ENCODE measurements at places on chromosomes 6 and 20.
A peak's percentile ranks its signal among the peaks of the same experiment; 100 is the strongest.

- no peak for DNase-seq
These were observed 5.7 kb downstream of the COMMD7 start for GRCh38 chr20:32737371-32738223.

DNA sequence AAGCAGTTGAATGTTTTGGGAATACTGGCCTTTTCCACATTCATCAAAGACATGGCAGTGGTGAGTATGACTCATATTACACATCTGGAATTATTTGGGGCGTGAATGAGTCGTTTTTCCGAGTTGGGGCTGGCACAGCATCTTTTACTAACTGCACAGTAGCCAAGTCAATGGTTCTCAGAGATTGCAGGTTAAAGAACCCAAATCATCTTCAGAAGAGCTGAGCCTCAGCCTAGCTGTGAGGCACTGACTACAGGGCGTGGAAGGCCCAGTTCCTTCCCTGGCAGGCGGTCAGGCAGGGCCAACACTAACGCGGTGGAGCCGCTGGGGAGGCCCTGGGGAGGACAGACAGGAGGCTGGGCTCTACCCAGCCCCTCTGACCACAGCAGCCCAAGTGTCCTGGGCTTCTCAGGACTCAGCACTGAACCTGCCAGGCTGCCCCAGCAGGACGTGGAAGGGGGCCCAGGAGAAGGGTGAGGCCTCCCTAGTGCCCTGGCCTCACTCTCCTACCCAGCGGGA, 20.1 kb upstream of the HELZ2 start:
- DNase-seq = no peak

DNA sequence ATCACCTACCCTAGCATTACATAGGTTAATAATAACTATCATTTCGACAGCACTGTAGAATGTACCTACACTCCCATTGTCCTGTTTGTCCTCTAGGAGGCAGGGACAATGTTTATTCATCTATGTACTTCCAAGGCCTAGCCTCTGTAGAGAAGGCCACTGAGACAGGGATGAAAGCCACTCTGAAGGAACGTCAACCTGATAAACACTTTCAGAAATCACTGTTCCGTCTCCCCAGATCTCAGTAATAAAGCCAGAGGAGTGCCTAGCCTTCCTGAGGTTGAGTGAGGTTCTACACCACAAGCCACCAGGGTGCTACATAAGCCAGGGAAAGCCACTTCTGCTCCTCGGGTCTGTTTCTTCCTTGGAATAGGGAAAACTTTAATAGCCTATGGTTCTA, 44.8 kb downstream of the POPDC3 start:
- no peak for DNase-seq

- no peak for DNase-seq
These were observed 30.5 kb downstream of the SERPINB6 start for GRCh38 chr6:2940851-2941250.

GRCh38 chr20:36199345-36200257, 36.7 kb upstream of the AAR2 start:
- peak; percentile 79 for DNase-seq

- peak; percentile 98 for DNase-seq
These were observed 24.0 kb downstream of the FGD2 start for GRCh38 chr6:37029249-37029971.

DNA sequence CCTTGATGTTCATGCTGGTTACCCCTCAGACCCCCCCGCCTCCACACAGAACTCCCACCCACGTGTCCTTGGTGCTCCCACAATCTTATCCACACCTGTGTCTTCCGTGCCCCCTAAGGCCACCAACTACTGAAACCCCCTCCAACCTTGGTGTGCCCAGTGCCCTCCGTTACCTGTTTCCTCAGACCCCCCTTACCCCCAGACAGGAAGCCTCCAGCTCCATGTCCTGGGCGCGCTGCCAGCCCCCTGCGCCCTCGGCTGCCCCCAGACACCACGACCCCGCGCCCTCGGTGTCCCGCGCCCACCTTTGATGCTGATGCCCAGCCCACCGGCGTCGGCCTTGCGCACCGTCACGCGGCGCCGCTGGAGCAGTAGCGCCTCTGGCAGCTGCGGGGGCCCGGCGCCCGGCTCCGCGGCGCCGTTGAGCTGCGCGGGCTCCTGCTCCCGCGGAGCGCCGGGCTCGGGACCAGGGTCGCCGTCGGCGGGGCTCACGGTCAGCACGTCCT, 504 bp downstream of the SNTA1 start:
- DNase-seq = peak; percentile 27

DNA sequence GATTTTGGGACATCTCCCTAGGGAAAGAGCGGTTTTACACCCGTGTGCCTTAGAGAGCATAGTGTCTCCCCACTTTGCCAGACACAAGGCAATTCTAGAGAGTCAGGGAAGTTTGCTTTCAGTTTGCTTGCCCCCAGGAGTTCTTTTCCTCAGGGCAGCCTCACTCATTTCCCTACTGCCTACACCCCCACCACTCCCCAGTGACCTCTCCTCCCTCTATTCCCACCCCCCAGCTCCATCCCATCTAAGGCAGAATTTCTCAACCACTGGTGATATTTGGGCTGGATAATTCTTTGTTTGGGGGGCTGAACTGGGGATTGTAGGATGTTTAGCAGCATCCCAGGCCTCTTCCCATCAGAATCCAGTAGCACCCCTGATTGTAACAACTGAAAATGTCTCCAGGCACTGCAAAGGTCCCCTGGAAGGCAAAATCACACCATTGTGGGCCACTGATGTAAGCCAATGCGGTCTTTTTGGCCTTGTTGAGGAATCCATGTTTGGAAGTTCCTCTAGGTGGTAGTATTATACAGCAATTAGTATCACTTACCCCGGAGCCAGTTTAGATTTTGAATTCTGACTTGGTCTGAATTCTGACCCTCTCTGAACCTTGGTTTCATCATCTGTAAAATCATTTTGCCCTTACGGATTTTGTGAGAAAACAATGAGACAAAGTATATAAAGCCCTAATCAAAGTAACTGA, 1.3 kb downstream of the EPPIN start:
- DNase-seq = peak; percentile 21

DNA sequence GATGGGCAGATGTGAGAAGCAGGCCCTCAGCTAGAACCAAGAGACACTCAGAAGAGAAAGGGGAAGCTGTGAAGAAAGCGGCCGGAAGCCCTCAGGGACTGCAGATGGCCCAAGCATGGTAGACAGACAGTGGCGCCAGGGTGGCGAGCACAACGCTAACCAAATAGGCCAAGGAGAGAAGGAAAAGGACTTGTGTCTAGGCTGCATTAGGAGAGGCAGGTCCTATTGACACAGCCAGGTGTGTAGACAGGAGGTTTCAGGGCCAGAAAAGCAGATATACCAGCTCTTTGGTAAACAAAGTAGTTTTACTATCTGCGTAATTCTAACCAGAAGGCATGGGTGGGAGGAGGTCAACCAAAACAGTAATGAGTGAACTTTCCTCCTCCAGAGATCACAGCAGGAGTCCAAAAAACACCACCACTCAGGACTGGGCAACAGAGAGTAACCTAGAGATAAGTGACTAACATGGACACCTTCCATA, 15.8 kb upstream of the MAP7 start:
- peak; percentile 51 for DNase-seq

GRCh38 chr20:2114990-2115681, 13.5 kb downstream of the STK35 start:
- no peak for DNase-seq

- DNase-seq = no peak
These were observed 2.1 kb upstream of the SOX4 start for GRCh38 chr6:21591446-21591845.

DNA sequence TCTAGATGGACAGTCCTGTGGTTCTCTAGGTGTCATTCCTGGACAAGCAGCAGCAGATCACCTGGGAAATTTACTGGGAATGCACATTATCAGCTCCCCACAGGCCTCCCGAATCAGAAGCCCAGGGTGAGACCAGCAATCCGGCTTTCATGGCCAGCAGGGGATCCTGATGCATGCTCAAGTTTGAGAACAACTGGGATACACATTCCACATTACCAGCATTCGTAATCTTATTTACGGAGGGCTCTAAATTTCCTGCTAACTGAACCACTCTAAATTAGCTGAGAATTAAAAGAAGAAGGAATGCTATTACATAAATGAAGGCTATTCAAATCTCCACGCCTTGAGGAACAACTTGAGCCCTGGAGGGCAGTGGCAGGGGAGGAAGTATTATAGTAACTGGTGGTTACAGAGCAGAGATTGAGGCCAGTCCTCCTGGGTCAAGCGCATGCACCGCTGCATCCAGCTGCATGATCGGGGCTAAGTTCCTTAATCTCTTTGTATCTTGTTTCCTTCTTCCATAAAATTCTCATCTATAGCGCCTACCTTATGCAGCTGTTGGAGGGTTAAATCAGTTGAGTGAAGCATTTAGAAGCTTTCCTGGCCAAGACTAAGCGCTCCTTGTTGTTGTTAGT, 403.7 kb downstream of the CDH26 start:
- no peak for DNase-seq

DNA sequence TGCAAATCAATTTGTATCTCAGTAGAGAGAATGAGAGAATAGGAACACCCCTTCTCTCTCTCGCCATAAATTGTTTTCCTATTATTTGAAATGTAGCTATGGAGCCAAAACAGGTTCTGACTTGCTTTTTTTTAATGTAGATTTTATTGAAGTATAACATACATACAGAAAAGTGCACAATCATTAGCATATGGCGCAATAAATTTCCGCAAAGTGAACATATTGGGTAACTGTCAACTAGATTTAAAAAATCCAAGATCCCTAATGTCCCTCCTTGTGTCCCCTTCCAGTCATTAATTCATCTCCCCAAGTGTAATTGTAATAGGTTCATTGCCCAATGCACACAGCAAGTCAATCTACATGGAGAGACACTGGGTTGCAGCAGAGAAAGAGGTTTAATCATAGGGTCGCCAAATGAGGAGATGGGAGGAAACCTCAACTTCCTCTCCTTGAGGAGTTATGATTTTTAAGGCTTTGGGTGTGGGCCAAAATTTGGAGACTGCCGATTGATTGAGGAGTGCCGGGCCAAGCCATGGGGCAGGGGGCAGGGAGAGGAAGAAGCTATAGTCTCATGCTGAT, 43.3 kb upstream of the TGM3 start:
- DNase-seq = peak; percentile 47

GRCh38 chr6:14023855-14024254, 93.7 kb upstream of the CD83 start:
- DNase-seq = no peak

GRCh38 chr6:52746213-52746612, 17.1 kb downstream of the GSTA2 start:
- no peak for DNase-seq

GRCh38 chr20:8766868-8767390, 302.0 kb upstream of the PLCB4 start:
- DNase-seq = no peak

DNA sequence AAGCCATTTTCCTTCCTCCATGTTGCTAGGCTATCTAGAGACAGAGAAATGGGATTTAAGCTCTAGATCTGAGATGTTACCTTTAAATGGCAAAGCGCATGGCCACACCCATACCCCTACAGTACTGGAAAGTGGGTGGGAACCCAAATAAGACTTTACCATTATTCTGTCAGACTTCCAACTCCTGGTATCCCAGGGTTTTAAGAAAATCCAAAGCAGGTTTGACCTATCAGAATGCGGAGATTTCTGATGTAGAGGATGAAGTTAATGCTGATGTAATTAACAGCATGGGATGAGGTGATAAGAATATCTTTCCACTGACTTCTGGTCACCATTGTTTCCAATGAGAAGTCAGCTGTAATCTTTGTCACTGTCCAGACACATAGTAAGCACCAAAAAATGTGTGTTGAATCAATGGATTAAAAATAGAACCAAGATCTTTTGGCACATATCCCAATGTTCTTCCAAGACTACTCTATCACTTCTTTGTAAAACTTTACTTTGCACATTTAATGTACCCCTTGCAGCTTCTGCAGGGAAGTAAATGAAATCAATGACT, 140.8 kb upstream of the INSM1 start:
- no peak for DNase-seq

DNA sequence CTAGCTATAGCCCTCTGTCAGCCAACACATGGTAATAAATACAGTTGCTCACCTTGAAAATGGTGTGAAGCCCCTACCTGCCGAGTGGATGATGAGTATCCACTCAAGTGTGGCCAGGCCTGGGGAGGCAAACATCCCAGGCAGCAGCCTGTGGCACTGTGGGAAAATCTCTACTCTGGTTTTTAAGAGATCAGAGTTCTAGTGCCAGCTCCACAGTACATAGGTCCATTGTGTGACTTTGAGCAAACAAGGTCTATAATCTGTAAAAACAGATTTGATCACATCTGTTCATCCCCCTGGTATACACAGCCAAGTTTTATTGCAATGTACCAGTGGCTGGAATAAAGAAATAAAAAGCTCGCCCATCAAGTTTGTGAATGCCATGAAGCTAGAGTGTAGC, 82.7 kb upstream of the ARMC2 start:
- no peak for DNase-seq

GRCh38 chr6:15023448-15023847, 222.4 kb upstream of the JARID2 start:
- no peak for DNase-seq

DNA sequence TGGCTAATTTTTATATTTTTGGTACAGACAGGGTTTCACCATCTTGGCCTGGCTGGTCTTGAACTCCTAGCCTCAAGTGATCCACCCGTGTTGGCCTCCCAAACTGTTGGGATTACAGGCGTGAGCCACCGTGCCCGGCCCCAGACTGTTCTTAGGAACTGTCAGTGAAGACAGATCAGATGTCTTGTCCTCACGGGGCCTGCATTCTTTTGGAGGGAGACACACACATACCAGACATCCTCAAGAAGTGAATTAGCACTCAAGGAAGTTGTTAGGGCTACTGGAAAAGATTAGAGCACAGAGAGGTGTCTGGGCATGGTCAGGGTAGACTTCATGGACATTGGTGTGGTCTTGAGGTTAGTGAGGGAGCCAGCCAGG, 10.3 kb upstream of the LPIN3 start:
- no peak for DNase-seq

DNA sequence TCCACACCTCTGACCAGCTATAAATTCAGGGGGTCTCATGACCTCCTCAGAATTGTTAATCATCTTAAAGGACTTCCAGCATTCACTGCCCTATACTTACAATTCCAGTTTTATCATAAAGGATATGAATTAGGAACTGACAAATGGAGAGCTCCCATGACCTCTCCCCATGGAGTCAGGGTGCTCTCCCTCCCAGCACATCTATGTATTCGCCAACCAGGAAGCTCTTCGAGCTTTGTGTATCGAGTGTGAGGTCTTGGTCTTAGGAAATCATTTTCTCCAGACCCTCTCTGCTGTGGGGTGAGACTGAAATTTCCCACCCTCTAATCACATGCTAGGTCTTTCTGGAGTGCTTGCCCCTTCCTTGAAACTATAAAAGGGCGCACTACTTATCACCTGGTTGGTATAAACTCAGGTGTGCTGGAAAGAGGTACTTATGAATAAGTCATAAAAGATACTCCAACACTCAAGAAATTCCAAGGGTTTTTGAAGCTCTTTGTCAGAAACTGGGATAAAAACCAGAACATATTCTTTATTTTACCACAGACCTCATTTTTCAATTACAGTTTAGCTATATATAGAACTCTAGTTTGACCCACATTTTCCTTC, 238.4 kb upstream of the OPRM1 start:
- no peak for DNase-seq

GRCh38 chr6:36757206-36757605, 59.6 kb downstream of the RAB44 start:
- DNase-seq = peak; percentile 64
